NCI-H1417 treated with DMSO at 0.1 percent for 48 hours (cell line): ENCODE measurements at places on chromosomes 4 and X.

GRCh38 chr4:157143369-157143768, 67.4 kb downstream of the GLRB start:
- no peak for DNase-seq

DNA sequence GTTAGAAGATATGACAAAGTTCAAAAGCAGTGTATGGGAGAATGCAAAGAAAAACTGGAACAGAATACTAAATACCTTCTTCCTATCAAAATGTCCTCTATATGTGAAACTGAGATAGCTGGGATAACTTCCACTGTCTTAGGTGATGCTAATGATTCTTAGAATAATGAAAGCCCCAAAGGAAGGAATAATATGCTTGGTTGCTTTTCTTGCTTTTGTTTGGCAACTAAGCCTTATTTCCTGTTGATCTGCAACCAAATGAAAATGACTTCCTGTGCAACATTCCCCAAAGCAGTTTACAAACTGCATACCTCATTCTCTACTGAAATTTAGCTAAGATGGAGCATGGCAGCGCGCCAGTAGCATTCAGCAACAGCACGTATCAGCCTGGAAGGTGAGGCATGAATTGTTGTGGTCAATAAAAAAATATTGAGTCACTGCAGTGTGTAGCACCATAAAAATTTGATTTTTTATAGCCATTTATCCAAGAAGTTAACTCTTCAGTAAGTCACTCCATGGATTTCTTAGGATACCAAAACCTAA, 18.7 kb downstream of the NDNF start:
- no peak for DNase-seq

- no peak for DNase-seq
These were observed 277.1 kb downstream of the KLHL13 start for GRCh38 chrX:117839544-117839943.

DNA sequence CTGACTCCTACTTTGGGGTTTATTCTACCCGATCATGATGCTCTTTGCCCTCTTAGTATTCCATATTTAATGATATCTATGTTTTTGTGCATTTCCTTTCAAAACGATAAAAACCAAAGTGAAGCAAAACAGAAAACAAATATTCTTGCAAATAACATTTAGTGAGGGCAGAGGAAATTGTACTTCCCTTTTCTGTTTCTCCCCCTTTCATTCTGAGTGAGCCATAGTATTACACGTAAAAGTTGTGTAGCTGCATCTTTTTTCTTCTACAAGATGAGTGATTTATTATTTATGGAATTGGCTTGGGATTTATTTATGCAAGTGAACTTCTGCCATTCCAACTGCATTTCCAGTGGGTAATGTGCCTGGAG, 109.9 kb downstream of the AFF2 start:
- DNase-seq: no peak

GRCh38 chr4:53527326-53527725, 64.0 kb downstream of the LNX1 start:
- no peak for DNase-seq

DNA sequence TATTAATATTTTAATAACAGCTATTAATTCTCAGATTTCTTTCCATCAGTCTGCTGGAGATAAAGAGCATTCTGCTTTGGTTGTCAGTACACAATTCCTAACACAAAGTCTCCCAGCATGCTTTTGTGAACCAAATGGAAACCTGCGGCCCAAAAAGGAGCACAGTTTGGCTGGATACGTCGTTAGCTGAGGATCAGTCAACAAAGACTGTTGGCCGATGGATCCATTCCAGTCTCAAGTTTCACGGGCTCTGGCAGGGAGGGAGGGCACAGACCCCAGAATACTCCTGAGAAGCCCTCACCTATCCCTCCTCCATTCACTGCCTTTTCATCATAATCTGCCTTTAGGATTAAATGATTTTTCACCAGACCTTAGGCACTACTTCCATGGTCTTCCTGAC, 26.3 kb upstream of the PRSS48 start:
- DNase-seq: no peak

GRCh38 chr4:118772081-118772766, 63.7 kb downstream of the SEC24D start:
- no peak for DNase-seq

DNA sequence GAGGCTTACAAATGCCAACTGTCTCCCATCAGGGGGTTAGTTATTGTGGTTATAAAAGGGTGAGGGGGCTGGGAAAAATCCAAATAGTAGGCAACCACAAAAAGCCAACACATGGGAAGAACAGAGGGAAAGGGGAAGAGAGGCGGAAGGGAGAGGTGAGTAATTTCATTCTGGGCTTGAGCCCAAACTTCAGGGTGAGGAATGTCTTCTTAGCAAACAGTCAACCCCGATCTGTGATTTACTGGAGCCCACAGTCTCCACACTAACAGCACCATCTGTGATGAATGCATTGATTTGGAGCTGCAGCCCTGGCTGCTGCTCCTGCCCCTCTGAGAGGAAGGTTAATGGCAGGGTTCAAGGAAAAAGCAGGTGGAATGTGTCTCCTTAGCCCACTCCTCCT, 162.2 kb upstream of the GPR101 start:
- no peak for DNase-seq
